ENCODE measurements at places on chromosomes 16 and 17.
A peak's percentile ranks its signal among the peaks of the same experiment; 100 is the strongest.

- DNase-seq = no peak
Observed at GRCh38 chr17:36814958-36815357, 122.3 kb upstream of the LHX1 start.

GRCh38 chr16:64206862-64207261 lies 915.0 kb downstream of the CDH11 start:
- no peak for DNase-seq

GRCh38 chr16:30723725-30724355 lies 24.4 kb upstream of the PHKG2 start:
- no peak for DNase-seq

- no peak for DNase-seq
Observed at GRCh38 chr17:50660887-50661345, 26.2 kb downstream of the ABCC3 start.

GRCh38 chr17:4678448-4679026 lies 25.4 kb downstream of the PELP1 start:
- peak; percentile 95 for DNase-seq

- no peak for DNase-seq
Observed at GRCh38 chr16:77905374-77905920, 116.9 kb upstream of the CLEC3A start.

GRCh38 chr16:57430955-57431354 lies 16.2 kb downstream of the CIAPIN1 start:
- no peak for DNase-seq

GRCh38 chr17:39894681-39895376 lies 23.6 kb downstream of the GSDMB start:
- DNase-seq = no peak

GRCh38 chr17:79933863-79934652 lies 94.8 kb upstream of the CBX4 start:
- peak; percentile 30 for DNase-seq

DNA sequence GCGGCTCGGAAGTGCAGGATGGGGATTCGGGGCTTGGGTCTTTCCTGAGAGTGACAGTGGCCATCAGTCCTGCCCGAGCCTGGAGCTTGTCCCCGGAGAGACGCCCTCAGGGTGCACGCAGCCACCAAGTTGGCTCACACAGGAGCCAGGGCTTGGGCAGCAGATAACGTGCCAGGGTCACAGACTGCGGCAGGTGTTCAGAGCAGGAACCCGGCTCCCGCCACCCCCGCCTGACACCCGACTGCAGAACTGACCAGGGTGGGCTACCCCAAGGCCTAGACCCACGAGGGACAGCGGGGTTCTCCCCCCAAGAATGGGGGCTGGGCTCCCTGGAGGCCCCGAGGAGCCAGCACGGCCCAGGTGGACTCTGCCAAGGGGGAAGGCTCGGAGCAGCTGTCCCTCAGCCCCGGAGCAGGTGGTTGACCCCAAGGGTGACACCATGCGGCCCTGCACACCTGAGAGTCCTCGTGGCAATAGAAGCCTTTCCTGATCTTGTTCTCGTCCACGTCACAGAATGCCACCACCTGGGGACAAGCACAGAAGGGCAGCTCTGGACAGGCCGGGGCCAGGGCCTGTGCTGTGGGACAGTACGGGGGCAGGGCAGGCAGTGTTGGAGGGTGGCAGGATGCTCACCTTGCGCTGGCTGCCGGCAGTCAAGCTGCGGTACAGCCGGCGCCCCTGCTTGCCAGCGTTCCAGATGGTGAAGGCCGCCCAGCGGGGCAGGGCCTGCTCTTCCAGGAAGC lies 117.1 kb upstream of the ZNF750 start:
- no peak for DNase-seq

GRCh38 chr16:48612611-48613010 lies 2.6 kb upstream of the N4BP1 start:
- no peak for DNase-seq

- DNase-seq = peak; percentile 39
Observed at GRCh38 chr17:49850772-49851386, 3.0 kb upstream of the TAC4 start.

GRCh38 chr17:9498490-9498889 lies 77.1 kb downstream of the STX8 start:
- DNase-seq = no peak

DNA sequence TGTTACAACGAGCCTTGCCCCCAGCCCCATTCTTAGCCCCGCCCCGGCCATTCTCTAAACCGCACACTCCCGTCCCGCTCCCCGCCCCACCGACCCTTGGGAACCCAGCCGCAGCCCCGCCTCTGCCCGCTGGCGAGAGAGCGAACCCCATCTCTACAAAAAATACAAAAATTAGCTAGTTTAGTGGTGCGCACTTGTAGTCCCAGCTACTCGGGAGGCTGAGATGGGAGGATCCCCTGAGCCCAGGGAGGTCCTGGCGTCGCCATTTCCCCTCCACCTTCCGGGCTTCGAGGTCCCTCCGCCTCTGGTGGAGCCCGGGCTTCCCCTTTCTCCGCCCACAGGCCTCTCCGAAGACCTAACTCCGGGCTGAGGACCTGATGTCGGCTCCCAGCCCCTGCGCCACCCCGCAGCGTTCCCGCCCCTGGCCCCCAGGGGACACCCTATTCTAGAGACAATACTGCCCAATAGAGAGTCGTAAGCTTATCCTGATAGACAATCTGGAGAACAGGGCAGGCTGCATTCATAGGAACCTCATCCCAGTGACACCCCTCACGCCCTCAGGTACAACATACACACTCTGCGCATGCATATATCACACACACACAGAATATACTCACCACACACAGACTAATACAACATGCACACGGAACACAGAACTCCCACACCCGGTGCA lies 480 bp upstream of the PROCA1 start:
- DNase-seq = peak; percentile 27

All from EH (cell line).